T-helper 2 cell (primary cell): ENCODE measurements at places on chromosomes 3 and 15.
A peak's percentile ranks its signal among the peaks of the same experiment; 100 is the strongest.

DNA sequence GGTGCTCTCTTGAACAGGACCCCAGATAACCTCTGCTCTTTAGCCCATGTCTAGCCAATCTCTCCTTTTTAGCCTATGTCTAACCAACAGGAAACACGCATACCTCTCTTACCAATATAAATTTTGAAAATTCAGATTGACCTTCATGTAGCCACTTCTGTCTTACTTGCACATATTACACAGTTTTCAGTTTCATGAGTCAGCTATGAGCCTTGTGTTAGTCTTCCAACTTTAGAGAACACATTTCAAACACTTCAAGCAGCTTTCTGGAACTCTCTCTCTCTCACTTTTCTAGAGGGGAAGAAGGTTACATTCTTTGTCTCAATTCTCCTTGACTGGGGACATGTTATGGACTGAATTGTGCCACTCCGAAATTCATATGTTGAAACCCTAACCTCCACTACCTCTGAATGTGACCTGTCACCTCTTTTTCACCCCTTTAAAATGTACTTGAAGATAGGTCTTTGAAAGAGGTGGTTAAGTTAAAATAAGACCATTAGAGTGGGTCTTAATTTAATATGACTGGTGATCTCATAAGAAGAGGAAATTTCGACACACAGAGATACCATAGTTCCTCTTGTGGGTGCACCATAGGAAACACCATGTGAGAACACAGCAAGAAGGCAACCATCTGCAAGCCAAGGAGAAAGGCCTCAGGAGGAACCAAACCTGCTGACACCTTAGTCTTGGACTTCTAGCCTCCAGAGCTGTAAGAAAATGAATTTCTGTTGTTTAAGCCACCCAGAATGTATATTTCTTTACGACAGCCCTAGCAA, 480.3 kb upstream of the ALCAM start:
- no peak for DNase-seq

GRCh38 chr3:149585401-149585726, 72.5 kb downstream of the WWTR1 start:
- DNase-seq = peak; percentile 71

DNA sequence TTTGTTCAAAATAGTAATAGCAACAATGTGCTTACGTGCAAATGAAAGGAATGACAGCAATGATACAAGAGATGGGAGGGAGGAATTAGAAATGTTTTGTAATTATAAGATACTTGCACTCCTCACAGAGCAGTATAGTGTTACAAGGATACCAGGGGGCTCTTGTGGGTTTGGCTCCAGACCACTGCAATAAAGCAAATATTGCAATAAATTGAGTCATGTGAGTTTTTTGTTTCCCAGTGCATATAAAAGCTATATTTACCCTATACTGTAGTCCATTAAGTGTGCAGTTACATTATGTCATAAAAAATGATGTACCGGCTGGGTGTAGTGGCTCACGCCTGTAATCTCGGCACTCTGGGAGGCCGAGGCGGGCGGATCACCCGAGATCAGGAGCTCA, 864.3 kb downstream of the NSUN3 start:
- no peak for DNase-seq

GRCh38 chr15:78768096-78768495, 43.2 kb downstream of the ADAMTS7 start:
- DNase-seq = no peak

- no peak for DNase-seq
These were observed 8.9 kb downstream of the SST start for GRCh38 chr3:187661267-187661666.

GRCh38 chr3:74561881-74562280, 52.6 kb downstream of the CNTN3 start:
- DNase-seq = no peak

DNA sequence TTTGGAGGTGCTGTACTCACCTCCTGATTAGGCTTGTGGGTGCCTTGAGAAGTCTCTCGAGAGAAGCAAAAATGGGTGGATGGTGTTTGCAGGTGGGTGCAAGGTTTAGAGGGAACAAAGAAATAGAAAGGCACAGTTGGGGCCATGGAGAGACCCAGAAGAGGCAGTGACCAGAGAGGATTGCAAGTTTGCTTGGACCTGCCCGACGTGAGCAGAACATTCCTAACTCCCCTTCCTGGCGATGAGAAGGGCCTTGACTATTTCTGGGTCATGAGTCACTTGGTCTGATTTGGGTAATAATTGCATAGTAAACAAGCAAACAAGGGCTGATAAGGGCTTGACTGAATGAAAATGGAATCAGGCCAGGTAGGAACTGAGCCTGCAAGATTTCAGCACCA, 7.0 kb upstream of the CTSH start:
- DNase-seq = no peak

DNA sequence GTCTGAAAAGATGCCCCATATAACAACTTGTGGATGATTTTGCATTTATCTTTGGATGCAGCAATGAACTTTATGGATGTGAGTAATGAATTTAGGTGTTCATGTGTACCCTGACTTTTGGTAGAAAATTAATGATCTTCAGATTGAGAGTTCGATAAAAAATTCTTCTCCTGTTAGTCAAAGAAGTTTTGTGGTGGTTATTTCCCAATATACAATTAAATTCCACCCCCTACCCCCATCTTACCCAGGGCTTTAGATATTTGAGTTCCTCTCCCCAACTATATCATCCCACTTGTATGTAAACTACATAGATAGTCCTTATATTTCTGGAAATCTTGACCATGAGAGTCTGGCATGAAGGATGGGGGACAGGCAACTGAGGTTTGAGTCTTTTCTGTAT, 126.1 kb upstream of the ALDH1A3 start:
- no peak for DNase-seq

- DNase-seq = no peak
These were observed 323.3 kb downstream of the CTNNB1 start for GRCh38 chr3:41522612-41523011.

- DNase-seq = no peak
These were observed 727.1 kb upstream of the NECTIN3 start for GRCh38 chr3:110344487-110344886.

DNA sequence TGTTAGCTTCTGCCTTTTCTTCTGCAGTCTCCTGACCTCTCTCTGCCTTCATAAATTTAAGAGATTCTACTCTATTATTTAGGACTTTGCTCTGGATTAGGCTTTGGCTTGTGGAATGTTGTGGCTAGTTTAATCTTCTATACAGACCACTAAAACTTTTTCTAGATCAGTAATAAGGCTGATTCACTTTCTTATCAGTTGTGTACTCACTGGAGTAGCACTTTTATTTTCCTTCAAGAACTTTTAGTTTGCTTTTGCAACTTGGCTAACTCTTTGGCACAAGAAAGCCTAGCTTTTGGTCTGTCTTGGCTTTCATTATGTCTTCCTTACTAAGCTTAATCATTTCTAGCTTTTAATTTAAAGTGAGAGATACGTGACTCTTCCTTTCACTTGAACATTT, 265.5 kb upstream of the TBC1D5 start:
- DNase-seq = no peak

GRCh38 chr3:194150252-194150934, 14.4 kb downstream of the HES1 start:
- DNase-seq = no peak

DNA sequence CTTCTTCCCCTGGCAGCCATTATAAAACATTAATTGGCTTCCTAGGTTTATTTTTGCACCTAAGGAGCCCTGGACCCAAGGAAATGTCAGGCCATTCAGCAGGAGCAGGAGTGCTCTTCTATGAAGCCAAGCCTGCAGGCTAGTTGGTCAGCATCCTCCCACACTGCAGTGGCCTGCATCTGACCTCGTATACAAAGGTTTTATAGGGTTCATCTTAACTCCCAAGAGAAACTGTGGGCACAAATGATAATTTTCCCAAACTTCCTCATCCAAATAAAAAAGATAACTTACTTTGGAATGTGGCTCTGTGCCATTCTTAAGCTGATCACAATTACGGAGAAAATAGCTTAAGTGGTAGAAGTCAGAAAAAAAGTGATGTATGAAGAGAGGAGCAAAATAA, 19.4 kb downstream of the PLSCR1 start:
- DNase-seq = no peak

DNA sequence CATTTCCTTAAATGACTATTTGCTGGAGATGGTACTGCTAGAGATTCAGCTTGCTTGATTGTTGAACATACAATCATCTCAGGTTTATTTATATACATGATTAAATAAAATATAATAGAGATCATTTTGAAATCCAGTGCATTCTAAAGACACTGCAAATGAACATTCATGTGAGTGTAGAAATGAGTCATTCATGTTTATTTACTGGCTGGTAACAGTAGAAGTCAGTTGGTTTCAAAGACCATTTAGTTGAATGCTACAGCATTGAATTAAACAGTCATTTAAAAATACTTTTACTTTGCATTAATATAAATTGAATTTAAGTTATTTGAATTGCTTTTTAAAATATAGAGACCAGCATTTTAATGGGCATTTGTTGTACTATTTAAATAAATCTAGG, 551.9 kb upstream of the GOLIM4 start:
- DNase-seq = no peak

DNA sequence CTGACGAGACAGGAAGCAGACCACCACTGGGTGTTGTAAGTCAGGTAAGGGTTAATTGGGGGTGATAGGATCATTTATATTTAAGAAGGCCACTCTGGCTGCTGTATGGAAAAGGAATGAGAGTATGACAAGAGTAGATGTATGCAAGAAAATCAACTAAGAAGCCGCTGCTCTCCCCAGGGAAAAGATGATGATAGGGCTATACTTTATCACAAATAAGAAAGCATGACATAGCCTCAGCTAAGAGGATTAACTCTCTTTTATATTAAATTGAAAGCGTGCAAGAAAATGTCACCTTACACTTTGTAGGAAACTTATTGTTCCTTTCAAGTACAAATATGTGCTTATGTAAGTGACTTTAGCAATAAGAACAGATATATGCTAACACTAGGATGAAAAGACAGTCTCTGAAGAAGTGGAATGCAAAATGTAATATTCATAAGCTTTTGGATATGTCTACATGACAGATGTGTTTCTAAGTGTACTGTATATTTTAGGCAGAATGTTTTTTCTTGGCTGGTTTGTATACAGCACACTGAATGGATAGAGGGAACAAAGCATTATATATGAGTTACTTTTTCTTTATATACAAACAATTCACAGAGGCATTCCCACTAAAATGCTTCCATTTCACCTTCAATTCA, 8.7 kb upstream of the NDUFB4 start:
- DNase-seq = no peak

DNA sequence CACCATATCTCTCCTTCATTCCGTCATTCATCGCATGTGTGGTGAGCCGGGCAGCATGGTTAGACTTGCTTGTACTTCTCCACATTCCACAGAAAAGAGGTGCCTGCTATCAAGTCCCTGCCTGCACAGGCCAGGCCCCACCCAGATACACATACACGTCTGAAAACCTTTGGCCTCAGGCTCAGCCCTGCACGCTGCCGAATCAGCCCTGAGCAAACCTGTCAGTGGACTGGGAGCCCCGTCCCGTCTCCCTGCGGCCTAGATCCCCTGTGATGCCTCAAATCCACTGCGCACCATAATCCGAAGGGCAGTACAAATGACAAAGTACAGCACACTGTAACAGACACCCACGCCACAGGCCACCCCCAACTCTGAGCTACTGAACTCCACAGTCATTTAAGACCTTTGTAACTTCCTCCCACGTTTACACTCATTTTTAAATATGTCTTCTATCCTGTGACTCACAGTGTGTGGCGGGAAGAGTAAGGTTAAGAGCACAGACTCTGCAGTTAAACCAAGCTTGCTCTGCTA, 67.1 kb downstream of the MB21D2 start:
- no peak for DNase-seq

DNA sequence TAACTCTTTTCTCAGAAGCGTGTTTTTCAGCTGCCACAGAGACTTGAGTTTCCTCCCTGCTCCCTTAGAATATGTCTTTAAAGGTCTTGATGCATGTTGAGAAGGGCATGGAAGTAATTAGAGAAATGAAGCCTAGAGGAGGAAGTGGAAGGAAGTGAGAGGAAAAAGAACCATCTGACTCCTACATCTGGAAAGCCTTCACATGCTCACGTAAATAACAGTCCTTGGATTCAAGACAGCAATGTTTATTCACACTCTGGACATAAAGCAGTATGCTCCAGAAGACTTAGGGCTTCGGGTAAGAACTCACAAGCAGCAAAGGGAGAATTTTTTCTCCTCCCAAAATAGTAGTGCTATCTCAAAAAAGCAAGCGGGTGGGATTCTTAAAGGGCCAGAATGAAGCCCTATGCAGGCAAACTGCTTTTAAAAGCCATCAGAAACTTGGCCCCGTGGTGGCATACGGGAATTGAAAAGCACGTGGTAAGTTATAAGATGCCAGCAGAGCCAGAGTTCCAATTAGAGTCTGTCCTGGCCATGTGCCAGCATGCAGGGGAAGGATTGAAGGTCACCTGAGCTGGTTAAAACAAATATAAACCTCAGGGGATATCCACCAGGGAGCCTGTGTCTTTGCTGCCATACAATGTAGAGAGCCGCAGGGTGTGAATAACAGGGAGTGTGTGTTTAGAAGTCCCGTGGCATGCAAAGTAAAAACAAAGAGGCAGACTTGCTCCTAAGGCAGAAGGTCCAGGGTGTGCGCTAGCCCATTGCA, 380.8 kb upstream of the NDN start:
- DNase-seq = no peak

GRCh38 chr15:100114100-100114499, 227.7 kb downstream of the ADAMTS17 start:
- no peak for DNase-seq

- no peak for DNase-seq
These were observed 26.9 kb downstream of the ROBO2 start for GRCh38 chr3:77066829-77067228.

- DNase-seq = no peak
These were observed 22.9 kb downstream of the SECISBP2L start for GRCh38 chr15:49023354-49023753.

DNA sequence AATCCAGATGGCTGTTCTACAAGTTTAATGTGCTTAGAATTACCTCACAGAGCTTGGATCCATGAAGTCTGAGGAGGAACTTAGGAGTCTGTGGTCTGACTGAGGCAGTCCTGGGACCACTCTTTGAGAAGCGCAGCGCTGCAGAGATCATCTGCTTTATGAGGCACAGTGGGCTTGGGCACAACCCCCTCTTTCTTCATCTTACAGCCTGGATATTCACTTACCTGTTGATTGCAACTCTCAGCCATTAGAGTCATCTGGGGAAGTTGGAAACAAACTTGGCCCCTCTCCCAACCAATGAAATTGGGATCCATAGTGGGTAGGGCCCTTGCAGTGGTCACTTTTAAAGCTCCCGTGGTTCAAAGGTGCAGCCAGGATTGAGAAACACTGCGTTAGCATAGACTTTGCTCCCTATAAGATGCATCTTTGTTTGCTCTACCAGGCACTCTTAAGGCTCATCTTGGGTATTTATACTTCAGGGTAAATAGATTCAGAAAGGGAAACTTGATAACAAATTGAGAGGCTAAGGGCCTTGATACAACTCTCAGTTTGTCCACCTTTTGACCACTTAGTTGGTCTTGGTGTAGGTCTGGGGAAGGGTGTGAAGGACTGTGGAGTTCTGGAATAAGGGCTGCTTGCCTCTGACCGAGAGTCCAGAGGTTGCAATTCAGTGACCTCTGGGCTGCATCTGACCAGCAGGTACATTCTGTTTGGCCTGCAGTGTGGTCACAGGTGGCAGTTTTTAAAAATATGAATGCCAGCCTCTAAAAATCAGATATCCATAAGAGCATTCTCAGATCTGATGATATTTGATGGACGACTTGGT, 22.8 kb downstream of the FEM1B start:
- no peak for DNase-seq

- DNase-seq = no peak
These were observed 338.2 kb upstream of the SLCO3A1 start for GRCh38 chr15:91515188-91515754.

GRCh38 chr3:146019508-146019907, 141.5 kb downstream of the PLOD2 start:
- no peak for DNase-seq

- DNase-seq = no peak
These were observed 236.4 kb downstream of the XXYLT1 start for GRCh38 chr3:195034541-195034940.
